ENCODE measurements at places on chromosomes 12 and 14. TPM values are rescaled to one million over a fixed set of nuclear protein-coding genes. Genes with fewer than 3 reads are reported as not detected.

DNA sequence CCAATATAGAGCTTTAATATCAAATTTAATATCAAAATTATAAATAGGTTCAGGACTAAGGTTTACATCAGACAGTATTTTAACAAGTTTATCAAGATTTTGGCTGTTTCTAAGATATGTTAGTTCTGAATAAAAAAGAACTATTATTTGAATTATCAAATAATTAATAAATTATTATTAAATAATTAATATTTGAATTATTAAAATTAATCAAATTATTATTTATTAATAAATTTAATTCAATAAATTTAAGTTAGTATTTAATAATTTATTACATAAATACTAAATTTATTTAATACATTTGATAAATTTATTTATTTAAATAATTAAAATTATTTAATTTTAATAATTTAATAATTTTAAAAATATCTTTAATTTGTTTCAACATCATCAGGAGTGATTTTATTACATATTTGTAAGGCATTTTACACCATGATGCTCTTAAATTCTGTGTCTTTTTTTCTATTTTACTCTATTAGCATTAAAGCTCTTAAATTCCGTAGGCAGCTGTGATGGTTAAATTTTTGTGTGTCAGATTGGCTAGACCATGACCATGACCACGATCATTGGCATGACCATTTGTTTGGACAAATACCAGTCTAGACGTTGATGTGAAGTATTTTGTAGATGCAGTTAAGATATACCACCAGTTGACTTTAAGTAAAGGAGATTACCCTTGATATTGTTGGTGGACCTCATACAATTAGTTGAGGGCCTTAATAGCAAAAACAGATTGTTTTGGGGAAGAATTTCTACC lies 82.6 kb downstream of the BBS10 start:
- no peak for DNase-seq

DNA sequence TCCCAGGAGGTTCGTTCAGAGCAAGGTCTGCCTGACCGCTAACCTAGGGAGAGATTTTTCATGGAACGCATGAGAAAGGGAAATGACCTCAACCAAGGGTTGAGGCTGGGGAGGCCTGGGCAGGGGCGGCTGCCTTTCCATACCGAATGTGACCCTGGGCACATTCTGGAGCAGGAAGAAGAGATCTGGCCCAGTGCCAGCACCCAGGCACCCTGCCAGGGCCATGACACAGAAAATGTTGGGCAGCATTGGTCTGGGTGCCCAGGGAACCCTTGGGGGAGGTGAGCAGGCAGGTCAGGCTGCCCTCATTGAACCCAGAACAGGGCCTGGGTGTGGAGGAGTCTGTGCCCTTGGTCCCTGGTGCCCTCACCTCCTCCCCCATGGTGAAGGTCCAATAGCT lies 106.8 kb downstream of the CALM1 start:
- no peak for DNase-seq

DNA sequence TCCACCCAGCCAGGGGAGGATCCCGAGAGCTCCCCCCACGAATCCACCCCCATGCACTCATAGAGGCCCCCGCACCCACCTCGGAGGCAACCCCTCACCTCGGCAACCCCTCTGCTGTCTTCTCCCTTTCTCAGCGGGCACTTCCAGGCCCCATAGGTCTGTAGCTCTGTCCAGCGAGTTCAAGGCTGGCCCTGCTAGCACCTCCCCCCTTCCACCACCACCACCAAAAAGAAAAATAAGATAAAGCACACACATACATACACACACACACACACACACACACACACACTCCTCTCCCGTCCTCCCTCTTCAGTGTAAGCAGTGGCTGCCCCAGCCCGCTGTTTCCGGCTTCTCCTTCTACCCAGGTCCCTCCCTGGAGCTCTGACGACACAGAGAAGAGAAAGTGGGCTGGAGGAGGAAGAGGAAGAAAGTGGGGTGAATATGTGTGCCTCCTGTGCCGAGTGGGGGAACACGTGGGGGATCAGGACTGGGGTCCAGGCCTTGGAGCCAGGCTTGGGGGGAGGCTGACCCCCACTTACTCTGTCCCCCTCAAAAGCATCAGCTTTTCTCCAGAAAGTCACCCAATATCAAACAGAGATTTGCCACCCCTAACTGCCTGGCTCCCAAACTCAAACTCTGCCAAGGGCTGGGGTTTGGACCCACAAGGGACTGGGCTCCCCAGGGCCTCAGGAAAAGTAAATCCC lies at the start of gene STAT6:
Gene STAT6 (minus strand): TSS at position 332 of the 704 bp plus-strand sequence. CDS start 3,084 bp downstream, outside the sequence.
- no peak for DNase-seq

- DNase-seq, result no peak
Measured at GRCh38 chr14:106390947-106391346, 864.6 kb downstream of the TMEM121 start.

GRCh38 chr12:57603815-57604453 lies 690 bp upstream of the DTX3 start:
- no peak for DNase-seq

Gene ANO2
- 4.0 TPM for polyA plus RNA-seq

DNA sequence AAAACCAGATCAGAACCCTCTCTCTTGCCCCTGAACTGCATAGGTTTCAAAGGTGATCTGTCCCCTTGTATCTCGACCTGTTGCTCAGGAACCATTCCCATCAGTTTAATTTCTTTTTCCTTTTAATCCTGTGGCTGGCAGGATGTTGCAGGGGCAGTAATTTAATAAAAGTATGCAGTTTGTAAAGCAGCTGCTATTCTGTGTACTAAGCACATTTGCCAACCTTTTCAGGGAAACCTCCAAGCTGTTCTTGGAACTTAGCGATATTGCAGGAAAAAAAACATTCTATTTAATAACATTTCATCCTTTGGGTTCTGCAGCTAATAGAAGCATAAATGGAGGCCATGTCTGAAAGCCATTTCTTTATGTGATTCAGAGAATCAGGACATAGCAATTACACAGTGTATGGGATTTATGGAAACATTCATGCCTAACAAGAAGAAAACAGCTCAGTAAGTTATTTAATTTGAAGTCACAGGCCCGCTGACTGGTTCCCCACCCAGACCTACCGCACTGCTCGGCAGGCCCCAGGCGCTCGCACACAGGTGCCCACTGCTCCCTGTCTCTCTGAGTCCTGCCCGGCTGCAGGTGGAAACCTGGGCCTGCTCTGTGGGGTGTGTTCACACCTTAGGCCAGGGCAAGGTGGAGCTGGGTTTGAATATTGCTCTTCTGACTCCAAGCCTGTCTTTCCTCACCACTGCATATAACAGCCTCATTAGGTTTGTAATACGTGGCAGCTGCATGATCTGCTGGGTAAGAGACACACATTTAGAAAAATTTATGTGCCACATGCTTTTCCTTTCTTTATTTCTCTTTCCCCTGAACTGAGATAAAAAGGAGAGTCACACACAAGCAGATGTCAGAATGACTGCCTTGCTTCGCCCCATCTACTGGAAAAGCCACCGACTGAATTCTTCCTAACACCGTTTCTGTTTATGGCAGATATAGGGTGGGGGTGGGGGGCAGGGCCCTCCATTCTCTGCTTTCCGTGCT lies 119.7 kb downstream of the SLC25A47 start:
- DNase-seq, result no peak

DNA sequence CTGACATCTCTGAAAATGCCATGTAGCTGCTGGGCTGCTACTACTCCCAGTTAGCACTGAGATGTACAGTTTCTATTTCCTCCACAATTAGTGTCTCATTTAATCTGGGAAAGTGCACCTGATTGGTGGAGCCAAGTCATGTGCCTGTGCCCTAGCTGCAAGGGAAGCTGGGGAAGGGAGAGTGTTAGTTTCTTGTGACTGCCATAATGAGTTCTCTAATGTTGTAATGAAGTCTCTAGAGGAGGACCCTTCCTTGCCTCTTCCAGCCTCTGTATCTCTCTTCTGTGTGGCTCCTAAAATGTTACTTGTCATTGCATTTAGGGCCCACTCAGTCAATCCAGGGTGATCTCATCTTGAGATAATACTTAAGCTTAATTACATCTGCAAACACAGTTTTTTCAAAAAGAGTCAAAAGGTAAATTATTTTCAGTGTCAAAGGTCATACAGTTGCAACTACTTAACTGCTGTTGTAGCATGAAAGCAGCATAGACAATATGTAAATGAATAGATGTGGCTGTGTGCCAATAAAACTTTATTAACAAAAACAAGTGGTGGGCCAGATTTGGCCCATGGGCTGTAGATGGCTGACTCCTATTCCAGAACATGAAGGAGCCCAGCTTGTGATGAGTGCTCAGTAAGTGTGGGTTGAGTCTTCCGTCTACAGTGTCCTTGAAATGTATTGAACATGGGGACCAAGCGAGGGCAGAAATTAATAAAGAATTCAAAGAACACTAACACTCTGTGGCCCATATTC lies 137.2 kb upstream of the MAP1LC3B2 start:
- DNase-seq, result no peak

DNA sequence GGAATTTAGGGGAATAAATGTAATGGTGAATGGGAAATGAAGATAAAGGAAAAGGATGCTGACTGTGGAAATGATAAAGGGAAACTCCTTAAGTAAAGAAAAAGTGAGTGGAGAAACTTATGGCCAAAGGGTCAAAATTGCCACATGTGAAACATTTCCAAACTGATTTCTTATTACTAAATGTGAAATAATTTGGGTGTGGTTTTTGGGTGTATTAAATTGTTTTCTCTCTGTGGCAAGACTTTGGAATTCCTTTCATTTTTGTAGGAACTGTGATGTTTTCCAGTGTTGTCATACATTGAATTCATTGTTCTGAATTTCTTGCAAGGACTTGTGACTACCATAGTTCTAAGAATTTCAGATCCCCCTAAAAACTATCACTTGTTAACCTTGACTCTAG lies 1891.5 kb upstream of the SEL1L start:
- DNase-seq, result no peak

Gene GTF2A1
- polyA plus RNA-seq, result 40.3 TPM

DNA sequence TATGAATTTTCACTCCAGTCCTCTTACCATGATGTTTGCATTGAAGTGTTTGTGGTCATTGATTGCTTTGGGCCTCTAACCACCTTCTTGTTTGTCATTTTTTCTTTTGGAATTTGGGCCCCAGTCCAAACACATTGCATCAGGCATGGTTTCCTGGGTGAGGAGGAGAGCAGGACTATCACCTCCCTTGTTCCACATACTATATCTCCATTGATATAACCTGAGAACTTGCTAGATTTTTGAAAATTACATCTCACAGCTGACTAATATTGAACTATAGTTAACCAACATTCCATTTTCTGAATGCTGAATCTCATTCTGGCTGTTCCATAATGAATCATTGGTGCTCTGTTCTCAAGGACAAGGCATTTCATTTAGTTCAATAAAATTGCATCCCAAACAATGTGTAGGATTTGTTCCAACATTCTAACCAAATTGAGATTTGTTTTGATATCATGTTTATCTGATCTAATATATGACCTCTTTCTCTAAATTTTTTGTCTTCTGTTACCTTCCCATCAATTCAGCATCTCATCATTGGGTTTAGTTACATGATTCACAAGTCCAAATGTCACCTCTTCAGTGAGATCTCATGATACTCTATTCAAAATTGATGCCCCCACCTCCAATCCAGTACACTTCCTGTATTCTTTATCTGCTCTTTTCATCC lies 329.0 kb downstream of the ZFP36L1 start:
- DNase-seq, result no peak

DNA sequence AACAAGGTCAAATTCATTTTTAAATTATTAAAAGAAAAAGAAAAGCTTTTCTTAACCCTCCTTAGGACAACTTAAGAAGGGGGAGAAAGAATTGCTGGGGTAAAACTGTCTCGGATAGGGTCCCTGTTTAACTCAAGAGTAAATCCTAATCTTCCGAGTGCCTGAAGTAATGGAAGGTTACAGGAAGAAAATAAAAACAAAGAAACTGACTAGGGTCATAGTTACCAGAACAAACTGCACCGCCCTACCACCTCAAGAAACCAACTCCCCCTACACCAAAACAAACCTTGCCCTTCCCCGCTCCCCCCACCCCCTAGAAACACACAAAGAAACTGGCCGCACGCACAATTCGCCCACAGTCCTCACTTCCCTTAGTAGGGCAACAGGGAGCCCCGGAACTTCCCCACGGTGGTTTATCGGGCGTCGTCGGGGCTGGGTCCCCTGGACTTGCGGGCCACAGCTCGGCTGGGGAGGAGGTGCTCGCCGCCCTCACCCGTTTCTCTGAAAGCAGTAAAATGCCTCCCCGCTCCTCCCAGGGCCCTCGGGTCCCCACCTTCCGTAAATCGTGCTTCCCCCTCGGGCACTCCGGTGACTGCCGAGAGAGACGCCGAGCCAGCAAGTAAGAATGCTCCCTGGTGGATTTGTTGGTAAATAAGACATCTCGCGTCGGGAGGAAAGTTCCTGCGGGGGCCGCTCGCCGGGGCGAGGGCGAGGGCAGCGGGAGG lies 2.4 kb downstream of the SINHCAF start:
- no peak for DNase-seq

DNA sequence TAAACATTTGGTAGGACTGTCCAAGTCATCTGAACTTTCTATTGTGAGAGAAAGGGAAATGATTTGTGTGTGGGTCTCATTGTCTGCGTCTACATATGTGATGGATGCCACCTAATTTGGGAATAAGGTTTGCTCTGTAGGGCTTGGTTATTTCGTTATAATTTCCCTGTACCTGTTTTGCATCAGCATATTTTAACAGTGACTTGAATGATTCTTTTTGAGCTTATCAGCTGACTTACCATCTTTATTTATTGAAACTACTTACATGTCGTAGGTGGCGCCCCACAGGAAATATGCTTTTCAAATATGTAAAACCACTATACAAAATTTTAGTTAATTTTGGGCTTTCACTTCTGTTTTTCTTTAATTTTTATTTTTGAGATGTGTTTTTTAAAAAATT lies 56.5 kb upstream of the BCAT1 start:
- DNase-seq, result no peak

Gene ESRRB
- polyA plus RNA-seq, result 9.4 TPM

DNA sequence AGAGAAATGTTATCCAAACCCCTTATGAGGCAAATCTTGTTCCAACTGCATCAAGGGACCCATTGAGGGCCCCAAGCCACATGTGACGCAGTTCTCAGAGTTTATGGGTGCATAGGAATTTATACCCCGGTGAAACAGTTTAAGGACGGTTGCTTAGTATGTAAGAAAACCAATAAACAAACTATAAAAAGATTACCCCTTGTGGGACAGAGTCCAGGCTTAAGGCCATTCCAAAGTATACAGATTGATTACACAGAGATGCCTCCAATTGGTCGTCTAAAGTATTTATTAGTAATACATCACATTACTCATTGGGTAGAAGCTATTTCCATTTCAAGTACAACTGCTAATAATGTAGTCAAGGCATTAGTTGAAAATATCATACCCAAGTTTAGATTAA lies 885.0 kb upstream of the MDGA2 start:
- no peak for DNase-seq
